ENCODE measurements at places on chromosomes 12 and 14. TPM values are rescaled to one million over a fixed set of nuclear protein-coding genes. Genes with fewer than 3 reads are reported as not detected.

The TSPAN11 gene
- polyA plus RNA-seq = 3.8 TPM

The SRRM4 gene
- 0.03 TPM for polyA plus RNA-seq

The APOF gene
- not detected for polyA plus RNA-seq

The OVCH1 gene
- 0.23 TPM for polyA plus RNA-seq

The ARHGEF40 gene
- polyA plus RNA-seq = 69.3 TPM

The GPR135 gene
- 3.2 TPM for polyA plus RNA-seq
